ENCODE measurements at places on chromosomes 5 and 9.

DNA sequence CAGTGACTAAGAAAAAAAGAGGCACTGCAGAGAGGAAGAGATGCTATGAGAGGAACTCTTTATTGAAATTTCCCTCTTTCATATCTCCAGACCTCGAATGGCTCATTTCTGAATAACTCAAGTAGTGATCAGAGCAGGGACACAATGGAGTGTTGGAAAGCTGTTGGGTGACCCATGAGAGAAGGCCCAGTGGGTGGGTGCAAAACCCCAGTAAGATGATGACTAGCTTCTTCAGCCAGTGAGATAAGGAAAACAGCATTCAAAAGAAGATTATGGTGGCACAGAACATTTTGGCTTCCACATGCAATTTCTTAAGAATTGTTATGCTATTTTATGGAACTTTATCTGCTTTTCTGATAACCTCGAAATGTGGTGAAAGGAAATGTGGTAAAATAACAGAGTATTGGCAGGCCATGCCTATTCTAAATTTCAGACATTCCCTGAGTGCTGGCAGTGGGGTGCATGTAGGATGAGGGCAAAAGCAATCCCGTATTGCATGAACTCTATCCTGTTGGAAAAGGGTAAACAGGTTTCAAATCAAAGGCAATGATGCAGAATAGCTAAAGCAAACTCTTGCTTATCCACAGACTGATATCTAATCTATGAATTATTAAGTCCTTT is 128.0 kb upstream of the KLF9 start:
- no peak for DNase-seq

GRCh38 chr5:22908129-22908528 is 55.0 kb upstream of the CDH12 start:
- no peak for DNase-seq

DNA sequence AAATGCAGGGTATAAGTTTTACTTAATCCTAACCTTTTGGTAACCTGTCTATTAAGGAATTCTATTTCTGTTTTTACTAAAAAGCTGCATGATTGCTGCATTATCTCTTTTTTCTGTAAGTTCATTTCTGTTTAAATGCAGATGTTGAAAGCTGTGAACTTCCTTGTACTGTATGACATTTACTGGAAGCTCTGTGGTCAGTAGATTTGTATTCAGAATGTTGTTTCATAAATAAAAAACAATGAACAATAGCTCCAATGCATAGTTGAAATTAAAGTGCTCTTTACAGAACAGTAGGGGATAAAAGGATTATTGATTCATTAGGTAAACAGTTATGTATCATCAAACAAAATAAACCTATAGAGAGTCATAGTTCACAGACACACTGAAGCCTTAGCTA is 46.5 kb upstream of the FKTN start:
- no peak for DNase-seq

GRCh38 chr5:1189269-1189668 is 12.1 kb upstream of the SLC6A19 start:
- no peak for DNase-seq

DNA sequence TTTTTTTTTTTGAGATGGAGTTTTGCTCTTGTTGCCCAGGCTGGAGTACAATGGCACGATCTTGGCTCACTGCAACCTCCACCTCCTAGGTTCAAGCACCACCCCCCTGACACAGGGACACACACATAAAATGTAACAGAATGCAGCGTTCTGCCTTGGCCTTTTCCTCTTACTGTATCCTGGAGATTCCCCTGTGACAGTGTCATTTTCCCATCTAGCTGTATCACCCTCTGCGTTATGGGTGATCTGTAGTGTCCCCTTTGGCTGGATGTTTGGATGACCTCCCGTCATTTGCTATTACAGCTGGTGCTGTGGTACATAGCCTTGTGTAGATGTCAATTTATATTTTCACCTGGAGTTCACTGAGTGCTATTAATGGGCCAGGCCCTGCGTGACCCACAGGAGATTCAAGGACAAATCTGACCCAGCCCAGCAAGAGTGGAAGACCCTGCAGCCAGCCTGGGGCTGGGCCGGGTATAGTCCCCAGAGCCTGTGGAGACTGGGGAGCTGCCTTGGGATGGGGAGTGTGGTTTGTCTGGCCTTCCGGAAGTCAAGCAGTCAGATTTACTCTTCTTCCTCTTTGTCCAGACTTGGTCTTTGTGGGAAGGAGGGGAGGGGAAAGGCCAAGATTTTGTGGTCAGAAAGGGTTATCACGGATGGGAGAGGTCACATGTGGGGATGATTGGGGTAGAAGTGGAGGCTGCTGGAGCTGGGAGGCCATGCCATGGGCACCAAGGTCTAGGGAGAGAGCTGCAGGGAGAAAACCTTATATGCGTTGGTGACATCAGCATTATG is 43.6 kb downstream of the ERGIC1 start:
- no peak for DNase-seq

DNA sequence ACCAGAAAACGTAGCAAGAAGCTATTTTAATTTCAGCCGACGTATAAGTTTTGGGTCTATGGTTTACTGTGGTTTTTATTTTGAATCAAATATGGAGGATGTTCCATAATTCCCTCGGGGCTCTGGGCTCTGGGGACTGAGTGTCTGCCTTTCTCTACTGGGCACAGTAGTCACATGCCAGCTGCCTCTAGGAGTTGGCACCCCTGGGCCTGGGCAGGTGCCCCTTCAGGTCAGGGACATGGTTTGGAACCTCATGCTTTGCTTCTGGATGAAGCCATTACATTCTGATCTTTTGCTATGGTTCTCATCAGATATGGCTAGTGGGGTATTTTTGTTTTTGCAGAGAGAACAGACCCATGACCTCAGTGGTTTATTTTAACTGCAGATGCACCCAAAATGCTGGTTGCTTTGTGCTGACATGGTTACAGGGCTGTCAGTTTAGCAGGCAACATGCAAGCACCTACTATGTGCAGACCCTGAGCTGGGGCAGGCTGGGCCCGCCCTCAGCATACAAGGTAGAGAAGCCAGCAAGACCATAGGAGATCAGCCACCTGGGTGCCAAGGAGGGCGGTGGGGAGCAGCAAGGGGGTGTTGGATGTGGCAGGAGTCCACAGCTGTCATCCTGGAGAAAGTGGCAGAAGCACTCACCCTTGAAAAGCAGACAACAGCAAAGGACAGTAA is 54.5 kb upstream of the PSD2 start:
- no peak for DNase-seq

DNA sequence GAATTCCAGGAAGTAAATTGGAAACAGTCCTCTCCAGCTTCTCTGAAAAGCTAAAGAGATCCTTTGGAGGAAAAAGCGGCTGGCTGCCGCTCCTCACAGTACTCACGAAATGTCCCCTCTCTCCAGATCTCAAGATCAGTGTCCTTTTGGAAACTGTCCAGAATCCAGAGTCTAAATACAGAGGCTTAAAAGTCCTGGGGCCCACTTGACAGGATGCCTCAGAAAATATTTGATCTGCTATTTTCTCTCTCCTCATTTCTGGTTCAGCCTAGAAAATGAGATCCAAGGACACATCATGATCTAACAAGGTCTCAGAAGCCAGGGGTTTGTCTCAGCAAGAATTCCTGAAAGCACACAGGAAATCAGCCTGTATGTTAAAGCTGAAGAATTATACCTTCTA is 7.2 kb downstream of the C1QTNF2 start:
- no peak for DNase-seq

GRCh38 chr5:5044247-5044840 is 95.8 kb upstream of the ADAMTS16 start:
- no peak for DNase-seq

GRCh38 chr9:123232332-123232731 is 36.1 kb downstream of the STRBP start:
- DNase-seq: no peak

DNA sequence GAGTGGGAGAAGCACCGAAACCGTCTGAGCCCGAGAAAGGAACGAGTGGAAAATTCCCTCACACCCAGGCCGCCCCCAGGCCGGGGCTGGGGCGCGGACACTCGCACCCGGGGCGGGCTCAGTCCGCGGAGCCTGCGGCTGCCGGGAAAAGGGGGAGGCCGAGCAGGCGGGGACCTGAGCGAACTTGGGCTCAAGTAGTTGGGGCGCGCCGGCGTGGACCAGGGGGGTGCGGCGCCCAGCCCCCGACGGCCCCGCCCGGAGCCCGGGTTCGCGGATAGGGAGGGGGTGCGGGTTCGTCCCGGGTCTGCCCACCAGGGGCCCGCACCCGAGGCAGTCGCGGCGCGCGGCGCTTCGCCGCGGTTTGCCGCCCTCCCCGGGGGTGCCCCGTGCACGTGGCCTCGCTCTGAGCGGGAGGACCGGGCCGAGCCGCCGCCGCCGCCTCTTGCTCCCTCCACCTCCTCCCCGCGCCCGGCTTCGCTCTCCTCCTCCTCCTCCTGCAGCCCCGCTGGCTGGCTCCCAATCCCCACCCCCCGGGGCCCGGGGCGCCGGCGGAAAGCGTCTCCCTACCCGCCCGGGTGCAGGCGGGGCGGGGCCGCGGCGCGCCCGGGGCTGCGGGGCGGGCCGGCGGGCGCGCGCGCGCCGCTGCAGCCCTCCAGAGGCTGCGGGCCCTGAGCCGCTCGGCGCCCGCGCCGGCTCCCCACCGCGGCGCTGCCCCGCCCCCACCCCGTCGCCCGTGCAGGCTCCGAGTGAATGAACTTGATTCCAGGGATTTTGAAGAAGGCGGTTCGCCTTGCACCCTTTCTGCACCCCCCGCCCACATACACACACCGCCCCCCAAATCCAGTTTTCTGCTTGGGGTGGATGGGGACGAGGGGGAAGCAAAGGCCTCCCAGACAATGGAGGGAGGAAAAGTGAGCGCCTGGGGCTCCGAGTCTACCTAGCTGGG is 1.3 kb upstream of the NFIB start:
- peak; percentile 92 for DNase-seq

DNA sequence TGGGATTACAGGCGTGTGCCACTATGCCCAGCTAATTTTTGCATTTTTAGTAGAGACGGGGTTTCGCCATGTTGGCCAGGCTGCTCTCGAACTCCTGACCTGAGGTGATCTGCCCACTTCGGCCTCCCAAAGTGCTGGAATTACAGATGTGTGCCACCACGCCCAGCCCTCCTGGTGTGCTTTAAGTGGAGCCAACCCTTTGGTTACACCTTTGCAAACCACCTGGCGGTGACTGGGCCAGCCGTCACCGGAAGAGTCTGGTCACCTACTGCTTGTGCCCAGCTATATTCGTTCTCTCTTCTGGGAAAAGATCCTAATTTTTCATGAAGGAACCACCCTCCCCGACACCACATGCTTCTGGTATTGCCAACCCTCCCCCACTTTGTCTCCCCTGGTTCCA is 35.9 kb downstream of the COL23A1 start:
- no peak for DNase-seq

DNA sequence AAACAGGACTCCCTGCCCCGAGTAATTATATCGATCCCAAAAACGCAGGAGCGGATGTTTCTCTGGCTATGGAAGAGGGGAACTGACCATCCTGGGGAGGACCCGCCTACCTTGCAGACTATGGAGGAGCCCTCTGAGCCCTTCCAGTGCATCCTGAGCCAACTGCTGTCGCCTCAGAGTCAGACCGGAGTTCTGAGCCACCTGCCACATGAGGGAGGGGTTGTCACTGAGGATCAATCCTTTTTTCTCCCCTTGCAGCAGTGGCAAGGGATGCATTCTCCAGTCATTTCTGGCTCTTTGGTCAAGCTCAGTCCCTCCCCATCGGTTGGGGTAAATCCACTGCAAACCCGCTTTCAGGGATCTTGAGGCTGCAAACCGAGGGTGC is 709 bp downstream of the FANCG start:
- peak; percentile 45 for DNase-seq

DNA sequence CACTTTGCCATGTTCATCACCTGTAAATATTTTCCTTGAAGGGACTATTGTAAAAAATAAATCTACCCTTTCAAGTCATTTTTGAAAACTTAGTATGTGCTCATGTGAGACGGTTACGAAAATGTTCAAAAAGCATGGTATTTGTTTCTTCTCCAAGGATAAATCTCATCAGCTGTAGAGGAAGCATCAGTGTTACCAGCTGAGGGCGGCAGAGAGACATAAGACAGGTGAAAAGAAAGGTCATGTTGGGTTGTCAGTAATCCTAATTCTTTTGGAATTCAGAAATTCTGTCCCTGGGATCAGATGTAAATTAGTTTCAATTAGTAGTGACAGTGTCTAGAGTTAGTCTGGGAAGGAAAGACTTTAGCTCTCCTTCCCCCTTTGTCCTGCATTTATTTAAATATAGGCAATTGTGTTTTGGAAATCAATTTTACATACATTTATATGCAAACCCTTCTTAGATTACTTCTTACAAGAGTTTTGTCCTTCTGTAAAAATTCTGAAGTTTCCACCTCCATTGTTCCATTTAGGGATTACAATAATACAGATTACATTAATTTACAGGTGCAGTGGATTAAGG is 791.9 kb upstream of the CDH6 start:
- DNase-seq: peak; percentile 40

DNA sequence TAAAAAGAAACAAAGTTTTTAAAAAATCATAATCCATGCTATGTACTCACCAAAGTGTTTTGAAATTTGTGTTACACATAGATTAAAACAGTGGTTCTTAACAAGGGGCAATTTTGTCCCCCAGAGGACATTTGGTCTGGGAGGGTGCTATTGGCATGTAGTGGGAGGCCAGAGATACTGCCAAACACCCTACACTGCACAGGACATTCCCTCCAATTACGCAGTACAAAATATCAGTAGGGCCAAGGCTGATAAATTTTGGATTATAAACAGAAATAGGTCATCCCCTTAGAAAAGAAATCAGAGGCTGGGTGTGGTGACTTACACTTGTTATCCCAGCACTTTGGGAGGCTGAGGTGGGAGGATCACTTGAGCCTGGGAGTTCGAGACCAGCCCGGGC is 38.9 kb downstream of the ELL2 start:
- no peak for DNase-seq

DNA sequence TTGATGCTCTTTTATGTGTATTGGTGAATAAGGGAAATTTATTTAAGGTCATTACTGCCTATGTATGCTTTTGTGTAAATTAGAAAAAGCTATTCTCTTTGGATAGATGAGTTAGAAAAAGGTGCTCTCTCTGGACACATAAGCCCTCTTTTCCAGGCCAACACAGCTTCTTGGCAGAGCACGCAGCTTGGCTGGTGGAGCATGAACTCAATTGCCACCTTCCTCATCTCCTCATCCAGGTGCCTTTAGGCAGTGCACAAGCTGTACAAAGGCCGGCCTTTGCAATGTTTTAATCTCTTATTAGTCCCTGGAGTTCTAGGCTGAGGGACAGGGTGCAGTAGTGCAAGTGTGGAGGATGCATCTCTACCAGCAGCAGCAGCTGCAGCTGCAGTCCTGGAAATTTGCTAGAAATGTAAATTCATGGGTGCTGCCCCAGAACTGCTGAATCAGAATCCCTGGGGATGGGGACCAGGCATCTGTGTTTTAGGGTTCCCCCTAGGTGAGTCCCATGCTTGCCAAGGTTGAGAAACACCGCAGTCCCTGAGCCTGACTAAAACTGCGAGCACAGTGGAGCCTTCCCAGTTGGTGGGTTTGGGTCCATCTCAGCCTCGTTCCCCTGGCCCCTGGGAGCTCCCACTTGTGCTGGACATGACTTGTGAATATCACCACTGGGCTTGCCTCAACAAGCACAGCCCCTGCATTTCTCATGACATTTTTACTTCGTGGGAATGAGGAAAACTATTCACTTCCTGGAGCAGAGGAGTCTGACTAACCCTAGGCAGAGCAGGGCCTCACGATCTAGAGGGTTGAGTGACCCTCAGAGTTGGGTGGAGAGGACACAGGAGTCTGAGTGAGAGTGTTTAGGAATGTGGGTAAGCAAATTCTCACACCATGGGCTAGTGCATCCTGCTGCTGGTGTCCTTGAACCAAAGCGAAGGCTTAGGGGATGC is 272.3 kb downstream of the ZSWIM6 start:
- DNase-seq: no peak
